ENCODE measurements at places on chromosomes 2 and 18. TPM values are rescaled to one million over a fixed set of nuclear protein-coding genes. Genes with fewer than 3 reads are reported as not detected.

The HTR2B gene
- total RNA-seq: not detected

The DPP10 gene
- 53.0 TPM for total RNA-seq

The POLR1A gene
- 20.1 TPM for total RNA-seq

The LTBP1 gene
- total RNA-seq: 1.6 TPM

The CFAP53 gene
- 0.35 TPM for total RNA-seq

DNA sequence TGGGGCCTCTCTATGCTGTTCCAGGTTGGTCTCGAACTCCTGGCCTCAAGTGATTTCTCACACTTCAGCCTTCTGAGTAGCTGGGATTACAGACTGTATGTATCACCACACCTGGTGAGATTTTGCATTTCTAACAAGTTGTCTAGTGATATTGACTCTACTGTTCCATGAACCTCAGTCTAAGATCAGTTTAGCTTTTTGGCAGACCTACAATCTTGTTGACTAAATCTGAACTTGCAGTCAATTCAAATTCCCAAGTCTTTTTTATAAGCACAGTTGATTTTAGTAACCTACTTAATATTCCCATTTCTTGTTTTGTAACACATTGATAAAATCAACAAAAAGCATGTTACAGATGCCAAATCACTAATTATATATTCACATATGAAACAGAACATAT, 266.1 kb upstream of the CYP26B1 start:
- DNase-seq: no peak

GRCh38 chr2:220555961-220556630, 928.7 kb downstream of the SLC4A3 start:
- no peak for DNase-seq

GRCh38 chr2:60957224-60957623, 60.3 kb upstream of the PEX13 start:
- DNase-seq: no peak

GRCh38 chr2:11578986-11579774, 45.3 kb downstream of the GREB1 start:
- DNase-seq: no peak

DNA sequence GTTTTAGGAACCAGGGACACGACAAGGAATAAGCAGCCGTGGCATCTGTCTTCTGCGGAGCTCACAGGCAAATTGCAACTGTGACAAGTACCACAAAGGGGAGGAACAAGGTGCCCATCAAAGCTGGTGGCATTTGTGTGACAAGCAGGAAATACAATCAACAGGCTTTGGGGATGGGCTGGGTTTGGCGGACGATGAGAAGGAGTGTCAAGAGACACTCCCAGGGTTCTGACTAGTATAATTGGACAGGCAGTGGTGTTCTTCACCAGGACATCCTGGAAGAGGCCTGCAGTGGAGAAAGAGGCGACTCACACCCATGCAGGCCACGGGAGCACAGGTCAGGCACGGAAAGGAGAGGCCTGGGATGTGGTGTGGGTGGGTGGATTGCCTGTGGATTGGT, 14.2 kb upstream of the SPATA3 start:
- no peak for DNase-seq

DNA sequence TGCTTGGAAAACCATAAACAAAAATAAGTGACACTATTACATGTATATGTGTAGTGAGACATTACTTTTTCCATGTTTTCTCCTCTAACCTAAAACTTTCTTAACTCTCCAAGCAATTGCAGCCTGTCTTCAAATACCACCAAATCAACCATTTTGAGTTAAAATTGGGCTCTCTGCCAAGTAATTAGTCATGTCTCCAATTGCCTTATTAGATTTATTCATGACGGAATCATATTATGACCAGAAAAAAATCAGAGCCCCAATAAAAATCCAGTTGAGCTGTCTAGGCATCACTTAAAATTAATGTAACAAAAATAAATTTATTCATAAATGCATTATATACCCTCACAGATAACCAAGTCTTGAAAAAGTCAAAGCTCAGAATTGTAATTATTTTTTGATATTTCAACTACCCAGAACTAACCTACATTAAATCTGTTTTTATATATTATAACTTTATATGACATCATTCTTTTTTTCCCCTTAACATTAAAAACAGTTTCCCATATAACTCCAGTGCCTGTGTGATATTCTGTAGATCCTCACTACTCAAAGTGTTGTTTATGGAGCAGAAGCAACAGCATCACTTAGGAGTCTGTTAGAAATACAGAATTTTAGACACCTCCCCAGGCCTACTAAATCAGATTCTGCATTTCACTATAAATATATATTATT, 157.0 kb downstream of the ERBB4 start:
- DNase-seq: no peak

DNA sequence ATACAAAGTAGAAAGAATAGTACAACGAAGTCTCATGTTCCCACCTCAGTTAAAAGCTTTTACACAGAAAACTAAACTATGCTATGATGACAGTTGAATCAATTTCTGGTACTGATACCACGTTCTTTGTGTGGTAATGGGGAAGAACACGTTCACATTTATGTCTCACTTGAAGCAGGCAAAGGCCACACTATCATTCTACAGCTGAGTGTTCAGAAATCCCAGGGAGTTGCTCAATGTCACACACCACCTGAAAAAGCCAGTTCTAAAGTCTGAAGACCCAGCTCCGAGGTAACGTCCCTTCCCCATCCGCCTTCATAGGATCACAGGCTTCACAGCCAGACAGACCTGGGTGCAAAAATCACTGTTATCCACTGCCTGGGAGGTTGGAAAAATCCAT, 8.9 kb downstream of the RNF149 start:
- DNase-seq: no peak

DNA sequence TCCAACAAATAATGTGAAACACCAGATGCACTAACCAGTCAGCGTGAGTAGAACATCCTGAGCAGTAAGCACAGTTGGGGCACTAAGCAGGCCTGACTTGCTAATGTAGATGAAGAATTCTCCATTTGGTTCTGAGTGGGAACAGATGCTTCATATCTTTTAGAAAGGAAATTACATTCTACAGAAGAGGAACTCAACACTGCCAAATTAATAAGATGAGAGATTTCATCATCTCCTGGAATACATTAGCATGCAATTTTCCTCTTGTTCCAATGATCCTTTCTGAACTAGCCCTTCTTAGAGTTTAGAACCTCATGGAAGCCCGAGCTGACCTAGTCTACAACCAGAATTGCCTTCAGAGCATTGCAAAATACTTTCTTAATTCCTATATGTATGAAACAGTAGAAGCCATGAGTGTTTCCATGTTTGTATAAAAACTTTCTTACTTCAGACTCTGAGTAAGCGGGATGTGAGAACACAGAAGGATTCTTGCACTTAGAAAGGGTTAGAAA, 34.8 kb downstream of the COL5A2 start:
- DNase-seq: no peak

DNA sequence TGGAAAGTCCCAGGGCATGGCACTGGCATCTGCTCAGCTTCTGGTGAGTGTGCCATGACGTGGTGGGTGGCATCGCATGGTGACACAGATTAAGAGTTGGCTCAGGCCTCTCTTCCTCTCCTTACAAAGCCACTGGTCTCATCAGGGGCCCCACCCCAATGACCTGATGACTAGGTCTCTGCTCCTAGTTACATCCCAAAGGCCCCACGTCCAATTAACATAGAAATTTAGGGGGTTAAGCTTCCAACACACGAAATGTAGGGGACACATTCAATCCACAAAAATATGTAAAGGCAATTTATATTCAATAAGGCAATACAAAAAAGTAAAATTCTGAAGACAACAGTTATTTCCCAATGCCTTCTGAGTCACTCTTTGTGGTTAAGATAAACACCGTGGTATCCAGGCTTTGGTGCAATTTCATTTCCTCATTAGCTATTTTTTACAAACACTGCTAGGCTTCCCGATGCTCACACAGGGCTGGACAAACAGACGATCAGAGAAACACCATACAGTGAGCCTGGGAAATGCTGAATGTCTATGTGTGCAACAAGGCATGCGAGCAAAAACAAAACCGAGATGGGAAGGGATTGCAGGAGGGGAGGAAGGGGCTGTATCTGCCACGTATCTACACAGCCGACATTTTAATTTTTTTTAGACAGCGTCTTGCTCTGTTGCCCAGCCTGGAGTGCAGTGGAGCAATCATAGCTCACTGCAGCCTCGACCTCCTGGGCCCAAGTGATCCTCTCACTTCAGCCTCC, 67.2 kb downstream of the MBP start:
- peak; percentile 72 for DNase-seq
